T-helper 22 cell (primary cell): ENCODE measurements at places on chromosomes 2 and 18.

DNA sequence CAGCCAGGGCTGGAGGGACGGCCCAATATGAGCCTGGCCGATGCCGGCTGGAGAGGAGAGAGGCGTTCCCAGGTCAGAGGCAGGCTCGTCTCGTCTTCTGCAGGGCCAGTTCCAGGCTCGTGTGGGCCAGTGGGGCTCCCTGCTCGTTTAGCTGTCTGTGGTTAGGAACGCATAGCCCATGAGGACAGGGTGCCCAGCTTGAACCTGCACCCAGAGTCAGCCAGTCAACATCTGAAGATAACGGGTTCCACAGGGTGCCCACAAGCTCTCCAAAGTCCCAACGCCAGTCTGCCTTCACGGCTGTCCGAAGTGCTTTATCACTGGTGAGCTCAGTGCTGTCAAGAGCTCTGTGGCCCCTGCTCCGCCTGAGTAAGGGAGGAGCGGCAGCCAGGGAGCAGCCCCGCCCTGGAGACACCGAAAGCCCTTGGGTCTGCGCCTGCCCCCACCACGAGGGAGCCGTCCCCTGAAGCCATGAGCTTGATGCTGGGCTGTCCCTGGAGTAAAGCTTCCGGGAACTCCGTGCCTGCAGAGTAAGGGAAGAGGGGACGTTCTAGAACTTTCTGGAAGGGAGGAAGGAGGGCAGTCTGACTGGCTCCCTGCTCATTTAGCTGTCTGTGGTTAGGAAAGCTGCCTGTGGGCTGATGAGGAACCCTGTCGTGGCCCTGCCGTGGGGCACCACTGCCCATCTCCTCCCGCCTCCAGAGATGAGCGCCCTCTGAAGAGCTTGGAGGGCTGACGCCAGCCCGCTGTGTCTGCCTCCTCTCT, 2.7 kb upstream of the HSBP1L1 start:
- DNase-seq: no peak

DNA sequence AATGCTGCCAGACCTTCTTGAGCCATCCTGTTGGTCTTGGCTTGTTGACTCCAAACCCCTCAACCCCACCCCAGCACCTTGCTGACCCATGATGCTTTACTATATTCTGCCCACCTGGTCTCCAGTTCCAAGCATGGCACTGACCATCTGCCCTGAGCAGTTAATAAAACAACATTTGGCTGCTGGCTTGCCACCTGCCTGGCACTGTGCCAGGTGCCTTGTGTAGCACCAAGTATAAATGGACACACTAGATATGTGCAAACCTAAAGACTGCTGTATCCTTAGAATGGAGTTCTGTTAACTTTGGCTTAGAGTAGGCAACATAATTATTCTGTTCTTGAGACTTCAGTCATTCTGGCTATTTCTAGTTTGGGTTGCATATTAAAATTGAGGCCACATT, 91.4 kb downstream of the ACSL3 start:
- no peak for DNase-seq

GRCh38 chr2:151063271-151063670, 198.4 kb downstream of the RBM43 start:
- no peak for DNase-seq

- DNase-seq: no peak
Measured at GRCh38 chr2:234843411-234843810, 108.4 kb upstream of the SH3BP4 start.

DNA sequence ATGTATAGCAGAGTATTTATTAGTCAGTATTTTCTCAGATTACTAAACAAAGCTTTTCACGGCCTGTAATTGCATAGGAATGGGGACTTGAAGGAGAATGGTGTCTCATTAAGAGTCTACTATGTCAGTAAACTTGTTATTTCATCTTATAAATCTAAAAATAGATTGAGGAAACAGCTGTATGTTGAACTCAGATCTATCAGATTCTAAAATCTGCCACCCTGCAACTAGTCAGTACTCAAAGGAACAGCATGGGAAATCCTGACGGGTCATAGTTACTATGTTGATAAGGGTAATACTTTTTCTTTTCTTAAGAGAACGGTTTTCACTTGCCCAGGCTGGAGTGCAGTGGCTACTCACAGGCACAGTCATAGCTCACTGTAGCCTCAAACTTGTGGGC, 70.2 kb upstream of the EMILIN2 start:
- no peak for DNase-seq

DNA sequence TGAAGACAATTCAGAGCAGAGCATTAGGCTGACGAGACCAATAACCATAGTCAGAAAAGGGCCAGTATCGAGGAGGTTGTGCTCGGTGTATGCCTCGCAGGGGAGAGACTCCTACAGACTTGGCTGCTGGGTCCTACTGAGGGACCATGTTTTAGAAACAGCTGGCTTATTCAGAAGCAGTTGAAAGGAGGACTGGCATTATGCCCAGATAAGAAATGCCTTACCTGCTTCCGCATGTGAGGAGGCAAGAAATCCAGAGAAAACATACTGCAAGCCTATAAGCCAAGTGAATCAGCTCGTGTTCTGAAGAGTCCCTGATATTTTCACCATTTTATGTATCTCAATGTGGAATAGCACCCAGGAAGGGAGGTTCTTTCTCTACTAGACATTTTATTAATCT, 434.7 kb downstream of the GRB14 start:
- DNase-seq: no peak

- DNase-seq: no peak
Measured at GRCh38 chr18:11040823-11041656, 108.3 kb downstream of the PIEZO2 start.

GRCh38 chr2:55296393-55296792, 27.4 kb upstream of the MTIF2 start:
- DNase-seq: no peak

DNA sequence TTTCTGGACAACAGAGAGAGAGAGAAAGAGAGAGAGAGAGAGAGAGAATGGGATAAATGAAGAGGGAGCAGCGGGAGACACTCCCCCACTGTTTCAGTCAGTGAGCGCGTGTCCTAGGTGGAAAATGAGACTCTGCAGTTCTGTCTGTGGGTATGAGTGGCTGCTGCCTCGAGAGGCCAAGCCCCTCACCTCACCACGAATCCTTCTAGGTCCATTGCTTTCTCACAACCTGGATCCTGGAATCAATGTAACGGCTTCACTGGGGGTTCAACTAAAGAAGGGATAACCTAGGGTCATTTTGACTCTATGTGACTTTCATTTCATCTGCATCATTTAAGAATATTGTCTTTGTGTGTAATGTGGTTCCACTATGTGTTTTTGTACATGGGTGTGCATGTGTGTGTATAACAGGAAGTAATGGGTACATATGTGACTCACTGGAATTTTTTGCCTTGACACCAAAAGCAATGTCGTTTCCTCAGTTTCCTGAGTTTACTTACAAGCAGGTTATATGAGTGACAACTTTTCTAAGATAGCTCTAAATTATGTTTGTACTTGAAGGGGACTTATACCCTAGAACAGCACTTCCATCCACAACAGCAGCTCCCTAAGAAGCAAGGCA, 221.4 kb upstream of the TRIB2 start:
- no peak for DNase-seq

GRCh38 chr2:210762604-210763588, 206.5 kb downstream of the CPS1 start:
- DNase-seq: no peak

DNA sequence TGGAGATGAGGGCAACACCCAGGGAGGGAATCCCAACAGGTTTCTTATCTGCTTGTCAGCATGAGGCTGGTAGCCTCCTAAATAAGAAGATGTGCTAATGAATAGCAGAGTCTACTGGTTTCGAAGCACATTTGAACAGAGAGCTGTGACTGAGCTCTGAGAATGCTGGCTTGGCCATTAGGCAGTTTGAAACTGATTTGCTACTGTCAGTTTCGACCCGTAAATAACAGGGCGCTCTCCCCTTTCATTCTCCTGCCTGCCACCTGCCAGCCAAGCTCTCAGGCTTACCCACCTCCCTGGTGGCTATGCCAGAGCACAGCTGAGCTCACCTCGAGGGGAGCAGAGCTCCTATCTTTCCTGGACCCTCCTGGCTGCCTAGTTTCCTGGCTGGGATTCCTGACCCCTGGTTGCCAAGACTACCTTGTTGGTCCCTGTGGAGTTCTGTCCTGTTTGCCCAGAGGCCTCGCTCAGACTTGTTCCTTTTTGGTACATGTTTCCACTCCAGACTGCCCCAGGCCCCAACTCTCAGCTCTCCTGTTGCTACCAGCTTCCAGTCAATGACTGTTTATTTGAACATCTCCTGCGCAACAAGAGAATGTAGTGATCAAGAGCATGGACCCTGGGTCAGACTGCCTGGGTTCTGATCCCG, 102.3 kb upstream of the ALPP start:
- DNase-seq: no peak

DNA sequence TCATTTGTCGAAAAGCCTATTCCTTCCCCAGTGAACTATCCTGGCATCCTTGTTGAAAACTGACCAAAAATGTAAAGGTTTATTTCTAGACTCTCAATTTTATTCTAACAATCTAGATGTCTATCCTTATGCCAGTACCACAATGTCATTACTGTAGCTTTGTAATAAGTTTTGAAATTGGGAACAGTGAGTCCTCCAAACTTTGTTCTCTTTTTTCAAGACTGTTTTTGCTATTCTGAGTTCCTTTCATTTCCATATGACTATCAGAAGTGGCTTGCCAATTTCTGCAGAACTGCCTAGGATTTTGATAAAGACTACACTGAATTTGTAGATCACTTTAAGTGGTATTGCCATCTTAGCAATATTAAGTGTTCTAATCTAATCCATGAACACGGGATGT, 9.7 kb downstream of the STARD7 start:
- DNase-seq: no peak

DNA sequence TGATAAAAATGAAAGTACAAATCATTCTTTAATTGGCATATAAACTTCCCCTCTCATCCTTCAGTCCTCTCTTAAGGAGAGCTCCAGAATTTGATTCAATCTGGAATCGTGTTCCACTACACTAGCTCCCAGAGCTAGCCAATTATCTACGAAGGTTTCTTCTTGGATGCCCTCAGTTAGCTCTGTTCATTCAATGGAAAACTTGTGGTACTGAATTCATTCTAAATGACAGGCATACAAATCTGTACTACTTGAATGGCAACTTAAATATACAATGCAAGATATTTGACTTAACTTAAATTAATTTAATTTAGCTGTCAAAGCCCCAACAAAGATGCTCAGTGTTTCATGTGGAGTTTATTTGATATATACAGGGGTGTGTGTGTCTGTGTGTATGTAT, 1474.2 kb upstream of the CELF4 start:
- DNase-seq: no peak

DNA sequence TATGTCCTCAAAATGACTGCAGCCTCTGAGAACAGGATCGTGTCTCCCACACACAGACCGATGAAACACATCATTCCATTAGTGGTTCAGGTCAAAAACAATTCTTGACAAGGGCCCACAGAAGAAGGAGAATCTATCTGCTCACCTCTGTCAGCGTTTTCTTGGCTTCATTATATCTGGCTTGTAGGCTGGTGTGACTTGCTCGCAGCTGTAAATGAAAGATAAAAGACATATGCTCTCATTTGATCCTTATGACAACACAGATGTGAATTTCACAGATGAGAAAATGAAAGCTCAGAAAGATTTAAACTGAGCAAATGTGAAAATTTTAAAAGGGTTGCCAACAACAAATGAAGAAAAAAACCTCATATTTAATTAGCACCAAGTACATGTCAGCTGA, 61.6 kb downstream of the CCDC93 start:
- DNase-seq: no peak

GRCh38 chr2:157936406-157936805, 60.3 kb upstream of the ACVR1 start:
- DNase-seq: no peak

GRCh38 chr18:50405582-50406271, 30.9 kb downstream of the SKA1 start:
- DNase-seq: no peak

- DNase-seq: no peak
Measured at GRCh38 chr2:61786876-61787275, 67.0 kb downstream of the FAM161A start.

GRCh38 chr18:9907867-9908266, 5.9 kb upstream of the VAPA start:
- DNase-seq: no peak

GRCh38 chr18:63552581-63552980, 10.4 kb downstream of the SERPINB12 start:
- DNase-seq: no peak

- DNase-seq: no peak
Measured at GRCh38 chr2:37583867-37584266, 87.6 kb downstream of the CDC42EP3 start.

DNA sequence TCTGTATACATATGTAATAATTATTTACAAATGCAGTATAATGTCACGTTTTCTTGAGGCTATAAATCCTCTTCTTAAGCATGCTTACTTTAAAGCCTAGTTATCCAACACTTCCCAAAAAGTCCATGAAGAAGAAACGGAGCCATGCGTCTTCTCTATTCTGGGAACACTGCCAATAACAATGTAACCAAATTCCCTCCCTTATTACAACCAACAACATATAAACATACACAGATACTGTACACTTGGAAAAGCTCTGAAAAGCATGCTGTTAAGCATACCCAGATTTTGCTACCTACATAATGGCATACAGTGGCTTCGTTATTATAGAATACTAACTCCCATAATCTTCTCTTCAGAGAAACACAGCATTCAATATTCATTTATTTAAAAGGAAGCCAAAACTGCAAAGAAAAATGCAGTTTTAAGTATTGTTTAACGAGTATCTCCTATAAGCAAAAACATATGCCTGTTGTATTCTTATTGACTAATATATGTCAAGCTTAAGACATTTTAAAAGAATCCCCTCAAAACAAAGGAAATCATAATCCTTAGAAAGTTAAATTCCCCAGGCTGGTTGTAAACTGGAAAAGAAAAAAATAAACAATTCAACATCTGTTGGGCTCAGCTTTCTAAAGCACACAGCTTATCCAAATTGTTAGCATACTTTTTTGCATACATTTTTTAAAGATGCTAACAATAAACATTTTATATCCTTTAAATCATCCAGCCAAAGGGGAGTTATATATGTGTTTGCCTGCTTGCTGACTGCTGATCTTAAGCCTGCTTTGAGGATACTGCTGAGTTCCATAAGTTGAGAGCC, 83.4 kb downstream of the SLC25A12 start:
- DNase-seq: no peak

- peak; percentile 27 for DNase-seq
Measured at GRCh38 chr2:196131949-196132925, 39.1 kb downstream of the STK17B start.

DNA sequence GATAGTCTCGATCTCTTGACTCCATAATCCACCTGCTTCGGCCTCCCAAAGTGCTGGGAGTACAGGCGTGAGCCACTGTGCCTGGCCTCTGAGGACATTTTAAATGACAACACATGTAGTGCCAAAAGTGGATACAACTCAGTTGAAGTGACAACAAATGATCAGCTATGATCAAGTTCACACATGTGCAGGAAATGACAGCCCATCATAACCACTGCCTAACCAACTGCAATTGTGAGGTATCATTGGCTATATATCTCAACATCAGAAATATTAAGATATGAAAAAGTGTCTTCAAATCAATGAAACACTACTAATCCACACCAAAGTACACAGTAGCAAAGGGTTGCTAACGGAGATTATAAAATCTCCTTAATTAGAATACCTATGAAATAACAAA, 84.8 kb downstream of the DTNB start:
- no peak for DNase-seq

GRCh38 chr2:40639320-40639719, 187.4 kb upstream of the SLC8A1 start:
- DNase-seq: no peak
